ENCODE measurements at places on chromosomes 7 and 10. TPM values are rescaled to one million over a fixed set of nuclear protein-coding genes. Genes with fewer than 3 reads are reported as not detected.

SLC26A4 gene
- total RNA-seq, result not detected

GRCh38 chr10:24483701-24484100 is 240.0 kb downstream of the ARHGAP21 start:
- peaks cover 4% of the 10 kb centered on the region for H3K4me1 ChIP-seq
- no peak overlapping the region for H3K4me3 ChIP-seq
- no peak overlapping the region for H3K27ac ChIP-seq
- DNase-seq, result peak; percentile 8
- H3K27me3 ChIP-seq, result no peaks in the 10 kb centered on the region

GRCh38 chr10:21363731-21364104 is 161.8 kb downstream of the SKIDA1 start:
- DNase-seq, result no peak
- H3K4me3 ChIP-seq, result no peak overlapping the region
- H3K27ac ChIP-seq, result no peak overlapping the region
- H3K27me3 ChIP-seq, result no peaks in the 10 kb centered on the region

GRCh38 chr10:47326927-47327330 is 4.7 kb downstream of the GDF2 start:
- H3K27me3 ChIP-seq, result no peaks in the 10 kb centered on the region
- H3K4me3 ChIP-seq, result no peak overlapping the region
- DNase-seq, result no peak

PNLIP gene
- not detected for total RNA-seq

PRKAR2B gene
- total RNA-seq, result 0.29 TPM

GRCh38 chr10:129744134-129745111 is 219.7 kb downstream of the EBF3 start:
- H3K4me1 ChIP-seq, result no peaks in the 10 kb centered on the region
- no peak overlapping the region for H3K27ac ChIP-seq
- no peak overlapping the region for H3K4me3 ChIP-seq
- no peaks in the 10 kb centered on the region for H3K27me3 ChIP-seq
- no peaks in the 10 kb centered on the region for H3K36me3 ChIP-seq

GRCh38 chr10:3006607-3007006 is 60.7 kb upstream of the PFKP start:
- no peaks in the 10 kb centered on the region for H3K36me3 ChIP-seq
- H3K27me3 ChIP-seq, result peaks cover 3% of the 10 kb centered on the region
- H3K4me3 ChIP-seq, result no peak overlapping the region
- DNase-seq, result no peak
- H3K27ac ChIP-seq, result no peak overlapping the region

UPK3BL2 gene
- 51.1 TPM for total RNA-seq

DNA sequence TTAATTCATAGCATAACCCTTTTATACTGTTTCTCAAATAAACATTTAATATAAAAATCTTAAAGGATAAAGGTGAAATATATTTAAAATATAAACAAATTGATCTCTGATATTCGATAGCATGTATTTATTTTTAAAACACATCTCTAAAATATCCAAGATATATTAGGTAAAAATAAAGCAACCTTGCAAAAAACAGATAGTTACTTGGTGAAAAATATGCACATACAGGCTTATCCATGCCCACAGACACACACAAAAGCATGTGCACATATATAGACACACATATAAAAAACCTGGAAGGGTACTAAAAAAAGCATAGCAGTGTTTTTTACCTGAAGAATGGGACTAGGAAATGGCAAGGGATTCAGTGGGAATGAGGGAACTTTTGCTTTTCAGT is 19.8 kb downstream of the POT1 start:
- H3K4me1 ChIP-seq, result no peaks in the 10 kb centered on the region
- H3K36me3 ChIP-seq, result no peaks in the 10 kb centered on the region
- no peaks in the 10 kb centered on the region for H3K27me3 ChIP-seq
- no peak for DNase-seq
- no peak overlapping the region for H3K27ac ChIP-seq

IL2RA gene
- total RNA-seq, result 17.1 TPM

- no peak for DNase-seq
- no peak overlapping the region for H3K27ac ChIP-seq
- no peaks in the 10 kb centered on the region for H3K36me3 ChIP-seq
- H3K4me3 ChIP-seq, result no peak overlapping the region
Measured at GRCh38 chr7:128025380-128025779, 5.9 kb downstream of the LRRC4 start.

- H3K27me3 ChIP-seq, result no peaks in the 10 kb centered on the region
- DNase-seq, result no peak
- no peaks in the 10 kb centered on the region for H3K4me1 ChIP-seq
Measured at GRCh38 chr10:66803174-66803573, 122.7 kb upstream of the LRRTM3 start.

CDK1 gene
- total RNA-seq, result 1.3 TPM

TRIM24 gene
- 15.0 TPM for total RNA-seq

SPDYE18 gene
- 2.8 TPM for total RNA-seq

APBB1IP gene
- total RNA-seq, result 106 TPM

- no peaks in the 10 kb centered on the region for H3K36me3 ChIP-seq
- no peak for DNase-seq
- no peaks in the 10 kb centered on the region for H3K27me3 ChIP-seq
- no peak overlapping the region for H3K4me3 ChIP-seq
- no peaks in the 10 kb centered on the region for H3K4me1 ChIP-seq
Measured at GRCh38 chr10:96342402-96342801, 16.4 kb downstream of the OPALIN start.

ITPRIP gene
- total RNA-seq, result 15.7 TPM

CYP3A7 gene
- not detected for total RNA-seq

DNA sequence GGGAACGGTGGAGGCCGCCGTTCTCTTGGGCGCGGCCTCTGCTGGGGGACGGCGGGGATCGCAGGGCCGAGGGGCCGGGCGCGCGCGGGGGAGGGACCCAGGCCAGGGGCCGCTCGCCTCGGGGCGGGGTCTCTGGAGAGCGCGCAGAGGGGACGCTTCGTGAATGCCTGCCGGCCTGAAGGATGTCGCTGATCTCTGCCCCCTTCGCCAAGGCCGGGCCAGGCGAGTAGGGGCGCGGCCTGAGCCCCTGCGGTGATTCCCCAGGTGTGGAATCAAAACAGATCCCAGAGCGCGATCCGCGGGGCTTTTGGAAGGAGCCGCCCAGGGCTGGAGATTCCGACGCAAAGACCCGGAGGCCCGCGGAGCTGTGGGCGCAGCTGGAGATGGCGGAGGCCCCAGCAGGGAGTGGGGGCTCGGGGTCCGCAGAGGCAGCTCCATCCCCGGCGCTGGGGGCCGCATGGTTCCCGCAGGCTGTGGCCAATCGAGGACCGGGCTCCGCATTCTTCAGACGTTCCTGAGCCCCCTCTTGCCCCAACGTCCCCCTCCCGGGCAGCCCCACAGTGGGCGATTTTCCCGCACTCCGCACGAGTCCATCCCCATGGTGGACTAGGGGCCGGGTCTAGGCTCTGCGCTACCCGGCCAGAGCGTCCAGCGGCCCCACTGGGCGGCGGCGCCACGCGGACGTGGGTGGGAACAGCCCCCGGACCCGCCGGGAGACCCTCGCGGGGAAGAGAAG is 166.0 kb downstream of the ACTR3B start:
- no peaks in the 10 kb centered on the region for H3K36me3 ChIP-seq
- no peaks in the 10 kb centered on the region for H3K4me1 ChIP-seq
- no peak overlapping the region for H3K27ac ChIP-seq

FAM25A gene
- not detected for total RNA-seq

DNA sequence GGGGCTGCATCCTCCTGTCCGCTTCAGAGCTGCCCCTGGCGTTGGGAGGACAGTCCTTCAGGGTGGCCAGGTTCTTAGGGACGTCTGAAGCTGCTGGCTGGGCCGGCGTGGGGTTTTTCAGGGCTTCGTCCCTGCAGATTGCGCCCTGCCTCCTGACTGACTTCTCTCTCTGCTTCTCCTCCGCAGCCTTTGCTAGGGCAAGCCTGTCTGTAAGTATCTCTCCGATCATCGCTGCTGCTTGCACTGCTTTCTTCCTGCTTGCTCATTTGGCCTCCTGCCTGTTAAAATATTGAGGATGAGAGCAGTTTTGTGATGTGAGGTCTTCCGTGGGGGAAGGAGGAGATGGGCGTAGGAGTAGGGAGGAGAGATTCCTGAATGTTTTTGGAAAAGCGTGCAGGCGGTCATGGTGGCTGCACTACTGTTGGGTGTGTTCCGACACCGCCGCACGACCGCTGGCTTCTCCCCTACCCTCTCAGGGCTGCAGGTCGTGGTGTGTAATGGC is 25.3 kb downstream of the PFKFB3 start:
- H3K27me3 ChIP-seq, result no peaks in the 10 kb centered on the region
- no peak overlapping the region for H3K27ac ChIP-seq
- H3K4me1 ChIP-seq, result no peaks in the 10 kb centered on the region
- peaks cover 38% of the 10 kb centered on the region for H3K36me3 ChIP-seq
- DNase-seq, result no peak

FXYD4 gene
- not detected for total RNA-seq

DNA sequence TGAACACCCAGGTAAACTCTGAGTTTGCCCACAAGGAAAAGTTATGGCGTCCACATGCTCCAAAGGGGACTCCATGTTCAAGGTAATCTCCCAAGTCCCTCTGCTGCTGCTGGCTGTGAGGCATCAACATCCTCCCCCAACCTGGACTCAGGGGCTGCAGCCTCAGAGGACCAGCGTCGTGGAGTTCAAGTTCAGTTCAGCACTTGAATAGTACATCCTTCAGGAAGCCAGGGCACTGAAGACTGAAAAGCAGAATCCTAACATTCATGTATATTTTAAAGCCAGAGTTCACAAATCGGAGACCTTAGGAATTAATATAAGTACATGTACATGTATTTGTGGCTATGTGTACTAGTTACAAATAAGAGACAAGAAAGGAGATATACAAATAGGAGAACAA is 90.4 kb downstream of the PTPRE start:
- DNase-seq, result no peak
- H3K4me1 ChIP-seq, result no peaks in the 10 kb centered on the region
- H3K27me3 ChIP-seq, result no peaks in the 10 kb centered on the region
- H3K36me3 ChIP-seq, result no peaks in the 10 kb centered on the region

DNA sequence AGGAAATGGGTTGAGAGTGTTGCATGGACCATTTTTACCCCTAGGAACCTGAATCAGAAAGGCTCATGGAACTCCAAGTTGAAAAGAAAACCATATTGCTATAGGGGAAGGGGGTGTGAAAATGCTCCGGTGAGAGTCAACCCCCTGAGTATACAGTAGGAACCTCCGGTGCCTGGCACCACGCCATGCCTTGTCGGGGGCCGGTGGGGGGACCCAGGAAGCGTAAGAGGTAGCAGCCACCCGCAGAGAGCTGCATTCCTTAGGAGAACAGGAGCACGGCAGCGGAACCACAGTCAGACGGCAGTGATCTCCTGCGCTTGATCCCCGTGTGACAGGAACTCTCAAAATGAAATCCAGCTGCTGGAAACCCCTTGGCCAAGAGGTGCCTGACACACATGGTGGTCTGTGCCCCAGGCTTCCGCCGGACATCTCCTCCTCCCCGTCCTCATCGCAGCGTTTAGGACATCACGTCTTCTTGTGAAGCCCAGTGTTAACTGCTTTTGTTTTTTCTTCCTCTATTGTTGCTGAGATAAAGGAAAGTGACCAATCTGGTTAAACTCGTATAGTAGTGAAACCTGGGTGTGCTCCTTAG is 186.8 kb downstream of the CELF2 start:
- DNase-seq, result no peak
- H3K4me3 ChIP-seq, result no peak overlapping the region
- peak overlapping the region; percentile 5 for H3K27ac ChIP-seq
- H3K4me1 ChIP-seq, result peaks cover 99% of the 10 kb centered on the region

DNA sequence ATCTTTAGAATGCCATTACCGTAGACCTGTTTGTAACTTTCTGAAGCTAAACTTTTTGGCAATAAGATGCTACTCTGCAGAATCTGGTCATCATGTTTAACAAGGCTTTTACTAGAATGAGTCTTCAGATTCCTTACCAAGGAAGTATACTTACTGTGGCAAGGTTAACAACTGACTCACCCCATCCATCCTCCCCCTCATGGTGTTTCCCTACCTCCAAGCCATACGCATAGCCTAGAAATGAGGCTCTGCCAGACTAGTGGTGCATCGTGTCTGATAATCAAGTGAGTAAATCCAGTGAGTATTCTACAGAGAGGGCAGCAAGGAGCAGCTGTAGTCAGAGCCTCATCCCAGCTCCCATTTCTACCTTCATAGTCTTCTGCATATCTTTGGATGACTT is 223.6 kb downstream of the IPMK start:
- H3K36me3 ChIP-seq, result no peaks in the 10 kb centered on the region
- H3K4me3 ChIP-seq, result no peak overlapping the region
- no peak overlapping the region for H3K27ac ChIP-seq

GRCh38 chr10:72913287-72913686 is 19.7 kb downstream of the OIT3 start:
- no peak overlapping the region for H3K4me3 ChIP-seq
- H3K27ac ChIP-seq, result no peak overlapping the region
- no peak for DNase-seq

DNA sequence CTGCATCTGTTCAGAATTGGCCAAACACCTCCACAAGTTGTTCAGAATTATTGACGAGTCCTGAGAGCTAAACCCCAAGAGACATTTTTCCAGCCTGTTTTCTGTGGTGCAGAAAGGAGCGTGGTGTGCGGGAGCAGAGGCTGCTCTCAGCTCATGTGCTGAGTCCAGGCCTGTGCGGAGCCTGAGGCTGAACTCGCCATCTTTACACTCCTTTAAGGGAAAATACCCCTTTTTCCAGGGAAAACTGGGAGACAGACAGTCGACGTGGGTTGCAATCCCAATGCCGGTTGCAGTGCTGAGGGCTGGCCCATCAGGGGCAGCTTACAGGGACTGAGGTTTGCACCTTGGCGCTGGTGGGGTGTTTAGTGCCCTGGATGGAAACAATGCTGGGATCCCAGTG is 112.2 kb downstream of the ADARB2 start:
- H3K4me3 ChIP-seq, result no peak overlapping the region
- H3K27me3 ChIP-seq, result no peaks in the 10 kb centered on the region
- H3K27ac ChIP-seq, result no peak overlapping the region

LARP4B gene
- total RNA-seq, result 99.7 TPM

- H3K27ac ChIP-seq, result no peak overlapping the region
- no peaks in the 10 kb centered on the region for H3K4me1 ChIP-seq
- H3K4me3 ChIP-seq, result no peak overlapping the region
- H3K27me3 ChIP-seq, result no peaks in the 10 kb centered on the region
Measured at GRCh38 chr10:34759161-34759836, 55.8 kb downstream of the PARD3 start.

- H3K27me3 ChIP-seq, result no peaks in the 10 kb centered on the region
- DNase-seq, result no peak
- no peaks in the 10 kb centered on the region for H3K4me1 ChIP-seq
- H3K27ac ChIP-seq, result no peak within 1 kb of the TSS
Measured at GRCh38 chr10:25933653-25934608, at the start of gene MYO3A. Gene MYO3A (plus strand): TSS chr10:25934229. CDS start chr10:25952111, 17,882 bp downstream.

DNA sequence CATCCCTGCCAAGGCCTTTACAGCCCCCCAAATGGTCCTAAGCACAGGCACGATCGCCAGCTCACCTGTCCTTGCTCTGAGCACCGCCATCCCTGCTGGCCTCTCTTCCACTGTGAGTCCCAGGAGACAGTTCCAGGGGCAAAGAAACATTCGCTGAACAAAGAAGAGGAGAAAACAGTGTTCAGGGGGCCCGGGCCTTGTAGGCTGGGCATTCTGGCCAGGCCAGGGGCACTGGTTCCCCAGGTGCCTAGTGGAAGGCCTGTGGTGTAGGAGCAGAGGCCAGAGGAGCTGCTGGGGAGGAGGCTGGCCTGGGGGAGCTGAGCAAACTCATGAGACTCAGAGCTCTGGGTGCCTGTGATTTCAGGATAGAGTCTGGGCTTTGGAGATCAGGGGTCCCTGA is 22.6 kb downstream of the AQP1 start:
- H3K27me3 ChIP-seq, result no peaks in the 10 kb centered on the region
- H3K4me1 ChIP-seq, result no peaks in the 10 kb centered on the region
- no peak overlapping the region for H3K27ac ChIP-seq
- DNase-seq, result no peak
- H3K36me3 ChIP-seq, result no peaks in the 10 kb centered on the region

Data from CD4-positive, alpha-beta memory T cell (primary cell).